KG1 (cell line): ENCODE measurements at places on chromosomes 11 and 22.
A peak's percentile ranks its signal among the peaks of the same experiment; 100 is the strongest.

- DNase-seq = no peak
Measured at GRCh38 chr22:47063071-47063509, 300.6 kb downstream of the TBC1D22A start.

DNA sequence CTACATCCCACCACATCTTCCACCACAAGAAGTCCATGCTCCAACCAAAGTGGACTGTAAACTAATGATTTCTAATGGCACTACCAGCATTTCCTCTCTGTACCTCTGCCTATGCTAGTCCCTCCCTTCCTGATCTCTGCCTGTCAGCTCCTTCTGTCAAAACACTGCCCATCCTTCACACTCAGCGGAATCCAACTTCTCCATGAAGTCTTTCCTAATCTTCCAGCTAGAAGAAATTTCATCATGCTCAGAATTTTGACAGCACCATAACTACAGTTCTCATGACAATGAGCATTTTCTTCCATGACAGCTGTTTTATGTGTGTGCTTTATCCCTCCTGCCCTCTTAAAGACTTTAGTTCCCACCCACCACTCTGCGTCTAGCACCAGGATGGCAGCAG, 111.4 kb downstream of the SERGEF start:
- DNase-seq = no peak

DNA sequence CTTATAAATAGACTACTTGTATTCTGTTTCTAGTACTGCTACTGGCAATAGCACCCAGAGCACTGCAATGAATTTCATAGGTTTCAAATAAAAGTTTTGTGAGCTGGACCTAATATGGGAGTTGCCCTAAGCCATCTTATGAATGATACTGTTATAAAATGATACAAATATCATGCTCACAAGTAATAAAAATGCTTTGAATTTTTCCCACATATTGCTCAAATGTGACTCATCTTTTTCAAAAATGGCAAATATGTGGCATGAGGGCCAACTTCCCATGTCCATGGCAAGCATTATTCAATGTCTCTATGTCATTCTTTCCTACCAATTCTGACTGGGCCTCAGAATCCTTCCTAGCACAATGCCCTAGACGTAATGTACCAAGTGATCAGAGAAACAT, 137.6 kb downstream of the TRPC6 start:
- no peak for DNase-seq

DNA sequence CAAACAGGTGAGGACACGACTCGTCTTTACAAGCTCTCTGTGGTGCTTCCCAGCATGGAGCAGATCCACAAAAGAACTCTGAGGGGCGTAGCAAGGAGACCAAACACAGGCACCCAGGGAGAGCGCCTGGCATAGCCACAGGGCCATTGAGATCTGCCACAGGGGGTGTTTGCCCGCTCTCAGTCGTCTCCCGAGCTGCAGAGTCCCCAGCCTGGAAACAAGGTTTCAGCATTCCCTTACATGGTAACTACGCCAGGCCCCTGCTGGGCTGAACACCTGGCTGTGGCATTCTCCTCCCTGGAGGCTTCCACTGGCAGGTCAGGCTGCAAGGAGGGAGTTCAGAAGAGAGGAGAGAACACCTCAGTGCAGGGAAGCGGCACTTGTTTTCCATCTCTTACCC, 962.1 kb downstream of the NTM start:
- DNase-seq = no peak

- no peak for DNase-seq
Measured at GRCh38 chr22:39518996-39519680, 1.2 kb upstream of the ATF4 start.

DNA sequence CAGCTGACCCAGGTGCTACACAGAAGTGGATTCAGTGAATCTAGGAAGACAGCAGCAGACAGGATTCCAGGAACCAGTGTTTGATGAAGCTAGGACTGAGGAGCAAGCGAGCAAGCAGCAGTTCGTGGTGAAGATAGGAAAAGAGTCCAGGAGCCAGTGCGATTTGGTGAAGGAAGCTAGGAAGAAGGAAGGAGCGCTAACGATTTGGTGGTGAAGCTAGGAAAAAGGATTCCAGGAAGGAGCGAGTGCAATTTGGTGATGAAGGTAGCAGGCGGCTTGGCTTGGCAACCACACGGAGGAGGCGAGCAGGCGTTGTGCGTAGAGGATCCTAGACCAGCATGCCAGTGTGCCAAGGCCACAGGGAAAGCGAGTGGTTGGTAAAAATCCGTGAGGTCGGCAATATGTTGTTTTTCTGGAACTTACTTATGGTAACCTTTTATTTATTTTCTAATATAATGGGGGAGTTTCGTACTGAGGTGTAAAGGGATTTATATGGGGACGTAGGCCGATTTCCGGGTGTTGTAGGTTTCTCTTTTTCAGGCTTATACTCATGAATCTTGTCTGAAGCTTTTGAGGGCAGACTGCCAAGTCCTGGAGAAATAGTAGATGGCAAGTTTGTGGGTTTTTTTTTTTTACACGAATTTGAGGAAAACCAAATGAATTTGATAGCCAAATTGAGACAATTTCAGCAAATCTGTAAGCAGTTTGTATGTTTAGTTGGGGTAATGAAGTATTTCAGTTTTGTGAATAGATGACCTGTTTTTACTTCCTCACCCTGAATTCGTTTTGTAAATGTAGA, 1.7 kb downstream of the MALAT1 start:
- no peak for DNase-seq

DNA sequence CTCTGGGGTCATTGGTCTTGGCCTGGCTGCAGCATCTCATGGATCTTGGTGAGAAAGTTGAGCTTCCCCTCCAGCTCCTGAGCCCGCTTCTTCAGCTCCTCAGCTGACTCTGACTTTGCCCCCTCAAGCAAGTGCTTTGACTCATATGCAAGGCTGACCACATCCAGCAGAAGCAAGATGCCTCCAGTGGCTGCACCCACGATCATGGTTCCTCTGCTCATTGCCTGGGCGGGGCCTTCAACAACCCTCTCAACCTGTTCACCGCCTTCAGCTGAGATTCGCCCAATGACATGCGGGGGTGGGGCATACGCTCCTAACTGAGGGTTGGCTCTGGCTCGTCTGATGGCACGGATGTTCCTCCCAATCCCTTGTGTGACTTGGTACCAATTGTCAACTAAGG, 11.9 kb downstream of the APOL2 start:
- DNase-seq = no peak

- DNase-seq = peak; percentile 93
Measured at GRCh38 chr11:65134240-65134951, at the start of gene SYVN1. TSS of gene SYVN1 (minus strand) at chr11:65134519. CDS start at chr11:65133601, 918 bp downstream.

DNA sequence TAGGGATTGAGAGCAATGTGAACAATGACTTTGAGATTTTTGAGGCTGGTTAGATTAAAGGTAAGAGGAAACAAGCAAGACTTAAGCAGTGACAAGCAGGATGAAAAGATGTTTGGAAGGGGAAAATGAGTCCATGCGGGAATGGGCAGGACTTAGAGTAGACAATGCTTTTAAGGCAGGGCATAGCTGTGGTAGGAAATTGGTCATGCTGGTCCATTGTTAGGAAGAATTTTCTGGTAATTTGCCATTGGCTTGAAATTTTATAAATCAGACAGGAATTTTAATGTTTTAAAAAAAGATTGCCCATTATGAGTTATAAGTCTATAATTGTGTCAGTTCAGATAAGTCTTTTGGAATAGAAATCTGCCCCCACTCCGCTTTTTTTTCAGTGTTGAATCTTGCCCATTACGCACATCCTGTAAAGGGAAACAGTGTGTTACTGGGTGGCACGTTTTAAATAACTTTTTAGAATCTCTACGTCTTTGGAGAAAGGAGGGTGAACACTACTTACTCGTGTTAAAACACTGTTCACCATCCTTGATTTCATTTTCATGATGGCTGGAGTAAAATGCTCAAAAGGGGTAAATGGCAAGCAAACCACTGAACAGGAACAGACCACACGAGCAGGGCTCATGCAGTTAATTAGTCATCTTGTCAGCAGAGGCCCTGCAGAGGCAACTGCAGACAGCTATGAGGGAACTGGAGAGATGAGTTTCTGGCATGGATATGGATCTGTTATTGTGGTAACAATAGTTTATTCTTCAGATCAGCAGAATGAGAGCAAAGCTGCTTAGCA, 25.0 kb downstream of the SWAP70 start:
- peak; percentile 39 for DNase-seq
